ENCODE measurements at places on chromosomes 2 and 18. TPM values are rescaled to one million over a fixed set of nuclear protein-coding genes. Genes with fewer than 3 reads are reported as not detected.

Gene NR4A2
- total RNA-seq = 0.43 TPM

Gene ANKRD53
- under 0.01 TPM for total RNA-seq

Gene CYRIA
- total RNA-seq = 4.3 TPM

Gene VIT
- not detected for total RNA-seq

Gene NYAP2
- total RNA-seq = under 0.01 TPM

Gene ZNF532
- 51.6 TPM for total RNA-seq

Gene OTX1
- 4.3 TPM for total RNA-seq

Gene GPR75
- total RNA-seq = 0.96 TPM

Gene ALK
- not detected for total RNA-seq

Gene LGALSL
- total RNA-seq = 14.0 TPM

All from tracheal epithelial cell (primary cell).